ENCODE measurements at places on chromosomes 5 and 9.

GRCh38 chr9:86491468-86492266 is 137.5 kb upstream of the TUT7 start:
- no peak for DNase-seq

GRCh38 chr9:28824432-28824963 is 1251.2 kb upstream of the C9orf72 start:
- no peak for DNase-seq

DNA sequence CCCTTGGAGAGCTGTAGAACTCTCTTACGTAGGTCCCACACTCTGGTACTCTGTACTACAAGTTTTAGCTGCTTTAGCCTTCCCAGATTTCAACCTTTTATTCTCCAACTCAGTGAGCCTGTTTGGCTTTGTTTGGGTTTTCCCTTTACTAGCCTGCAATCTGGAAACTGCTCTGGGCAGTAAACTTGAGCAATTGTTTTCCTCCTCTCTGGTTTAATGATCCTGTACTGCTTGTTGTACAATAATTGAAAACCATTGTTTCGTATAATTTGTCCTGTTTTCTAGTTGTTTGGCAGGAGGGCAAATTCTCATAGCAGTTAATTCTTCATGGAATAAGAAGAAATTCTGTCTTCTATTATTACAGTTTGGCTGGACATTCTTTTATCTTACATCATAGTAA is 62.8 kb upstream of the TLX3 start:
- no peak for DNase-seq

DNA sequence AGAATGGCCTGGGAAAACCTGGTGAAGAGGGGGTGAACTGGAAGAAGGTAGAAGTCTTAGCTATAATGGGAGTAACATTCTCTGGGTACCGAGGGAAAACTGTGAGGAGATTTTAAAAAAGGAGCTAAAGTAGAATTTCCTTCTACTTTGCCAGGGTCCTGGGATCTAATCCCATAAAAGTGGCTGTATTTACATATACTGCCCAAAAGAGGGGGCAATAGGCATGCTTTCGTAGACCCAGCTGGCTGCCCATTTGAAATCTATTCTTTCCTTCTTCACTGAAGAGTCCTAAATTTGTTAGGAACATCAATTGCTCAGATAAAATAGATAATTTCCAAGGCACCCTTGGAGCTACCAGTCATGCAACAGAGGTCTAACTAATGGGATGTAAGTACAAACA is 159.2 kb downstream of the CDC42SE2 start:
- no peak for DNase-seq

- DNase-seq: no peak
Measured at GRCh38 chr9:130200038-130200849, 28.0 kb downstream of the NCS1 start.

GRCh38 chr5:133304178-133304577 is 252.4 kb downstream of the HSPA4 start:
- no peak for DNase-seq

- DNase-seq: no peak
Measured at GRCh38 chr9:2158111-2158610, 143.0 kb downstream of the SMARCA2 start.

DNA sequence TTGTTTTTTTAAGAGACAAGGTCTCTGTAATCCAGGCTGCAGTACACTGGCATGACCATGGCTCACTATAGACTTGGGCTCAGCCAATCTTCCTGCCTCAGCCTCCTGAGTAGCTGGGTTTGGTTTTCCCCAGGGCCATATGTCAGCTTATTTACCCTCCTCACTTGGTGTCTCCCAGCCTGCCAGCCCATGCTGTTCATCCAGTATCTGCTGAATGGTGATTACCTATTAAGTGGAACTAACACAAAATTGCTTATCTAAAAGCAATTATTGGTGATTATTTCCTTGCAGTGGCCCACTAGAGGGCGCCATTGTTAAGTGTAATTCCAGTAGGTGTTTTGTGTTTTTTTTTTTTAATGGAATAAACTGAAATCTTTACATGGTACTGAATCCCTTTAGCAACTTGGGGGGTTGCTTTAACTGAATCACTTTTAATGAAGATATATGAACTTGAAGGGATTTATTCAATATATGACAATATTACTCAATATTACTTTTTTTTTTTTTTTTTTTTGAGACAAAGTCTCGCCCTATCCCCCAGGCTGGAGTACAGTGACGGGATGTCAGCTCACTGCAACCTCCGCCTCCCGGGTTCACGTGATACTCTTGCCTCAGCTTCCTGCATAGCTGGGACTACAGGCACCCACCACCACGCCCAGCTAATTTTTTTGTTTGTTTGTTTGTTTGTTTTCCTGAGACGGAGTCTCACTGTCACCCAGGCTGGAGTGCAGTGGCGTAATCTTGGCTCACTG is 13.8 kb downstream of the EXOSC2 start:
- peak; percentile 57 for DNase-seq

DNA sequence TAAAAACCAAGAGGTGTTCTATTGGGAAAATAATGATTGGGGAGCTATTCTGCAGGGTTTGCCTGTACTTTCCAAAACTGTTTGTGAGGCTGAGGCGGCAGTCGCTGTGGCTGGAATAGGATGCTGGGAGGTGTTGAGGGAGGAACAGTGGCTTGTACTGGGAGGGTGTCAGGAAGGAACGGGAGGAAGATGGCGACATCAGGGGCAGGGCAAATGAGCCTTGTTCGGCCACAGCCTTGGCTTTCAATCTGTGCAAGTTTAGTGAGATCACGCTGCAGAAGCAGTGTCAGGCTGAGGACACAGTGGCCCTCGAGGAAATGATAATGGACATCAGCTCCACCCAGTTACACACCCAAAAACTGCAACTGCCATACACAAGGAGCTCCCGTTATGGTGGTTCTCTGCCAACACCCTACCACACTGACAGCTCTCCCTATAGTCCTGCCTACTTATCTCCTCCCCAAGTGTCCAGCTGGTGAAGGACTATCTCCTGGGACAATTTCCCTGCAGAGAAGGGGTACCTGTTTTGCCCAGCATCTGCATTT is 27.3 kb downstream of the KIF2A start:
- DNase-seq: no peak

- no peak for DNase-seq
Measured at GRCh38 chr9:90783552-90783951, 18.1 kb upstream of the SYK start.

DNA sequence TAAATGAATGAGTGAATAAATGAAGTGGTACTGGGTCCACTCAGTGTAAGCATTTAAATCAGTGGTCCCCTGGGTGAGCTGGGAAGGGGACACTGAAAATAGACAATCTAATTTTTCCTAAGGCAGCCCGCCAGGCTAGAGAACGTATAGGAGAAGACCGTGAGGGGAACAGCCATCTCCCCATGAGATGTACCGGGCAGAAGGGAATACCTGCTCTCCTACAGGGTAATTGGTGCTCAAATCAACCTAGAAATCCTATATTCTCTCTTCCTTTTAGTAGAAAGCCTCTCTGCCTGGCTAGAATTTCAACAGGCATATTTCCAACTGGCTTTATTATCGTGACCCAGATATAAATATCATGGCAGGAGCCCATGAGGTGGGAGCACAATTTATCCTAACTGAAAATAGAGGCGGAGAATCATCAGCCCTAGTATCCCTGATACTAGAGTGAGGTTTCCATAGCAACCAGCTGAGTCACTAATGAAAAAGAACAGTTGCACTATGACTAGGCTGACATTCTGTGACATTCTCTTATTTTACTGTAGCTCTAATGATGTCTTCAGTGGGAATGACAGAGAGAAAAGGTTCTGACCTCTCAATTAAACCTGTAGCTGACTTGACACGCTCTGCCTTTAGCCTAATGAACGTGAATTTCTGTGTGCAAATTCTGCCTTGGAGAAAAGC is 96.5 kb upstream of the CAST start:
- DNase-seq: no peak

DNA sequence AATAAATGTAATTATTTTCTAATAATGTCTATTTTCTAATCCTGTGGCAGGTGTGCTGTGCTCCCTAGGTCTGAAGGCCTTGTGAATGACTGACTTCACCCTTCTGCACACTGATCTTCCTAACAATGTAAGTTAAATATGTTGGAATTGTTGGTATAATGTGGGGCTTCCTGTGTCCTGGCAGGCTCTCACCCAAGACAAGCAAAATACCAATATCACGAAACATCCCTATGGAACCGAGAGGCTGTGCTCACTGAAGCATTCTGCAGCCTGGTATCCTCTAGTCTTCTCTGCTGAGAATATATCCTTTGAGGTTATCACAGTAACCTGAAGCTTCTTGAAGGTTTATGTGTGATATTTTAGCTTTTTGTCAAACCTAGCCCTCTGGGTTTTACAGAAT is 159.4 kb downstream of the GABRB2 start:
- no peak for DNase-seq

DNA sequence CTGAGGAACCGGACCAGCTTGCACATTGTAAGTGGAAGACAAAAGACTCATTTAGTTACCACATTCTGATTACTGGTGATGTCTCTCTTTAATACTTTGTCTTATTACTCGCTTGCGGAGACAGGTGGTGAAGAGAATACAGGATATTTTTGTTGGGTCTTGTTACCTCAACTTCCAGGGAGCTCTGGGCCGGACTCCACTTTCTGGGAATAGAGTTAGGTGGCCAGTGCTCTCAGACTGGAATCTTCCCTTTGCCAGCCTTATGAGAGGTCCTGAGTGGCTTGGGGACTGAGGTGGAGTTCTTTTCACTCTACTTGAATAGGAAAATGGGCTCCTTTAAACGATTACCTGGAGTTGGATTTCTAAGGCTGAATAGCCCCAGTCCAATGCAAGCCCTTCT is 33.3 kb upstream of the SPRY4 start:
- DNase-seq: no peak

DNA sequence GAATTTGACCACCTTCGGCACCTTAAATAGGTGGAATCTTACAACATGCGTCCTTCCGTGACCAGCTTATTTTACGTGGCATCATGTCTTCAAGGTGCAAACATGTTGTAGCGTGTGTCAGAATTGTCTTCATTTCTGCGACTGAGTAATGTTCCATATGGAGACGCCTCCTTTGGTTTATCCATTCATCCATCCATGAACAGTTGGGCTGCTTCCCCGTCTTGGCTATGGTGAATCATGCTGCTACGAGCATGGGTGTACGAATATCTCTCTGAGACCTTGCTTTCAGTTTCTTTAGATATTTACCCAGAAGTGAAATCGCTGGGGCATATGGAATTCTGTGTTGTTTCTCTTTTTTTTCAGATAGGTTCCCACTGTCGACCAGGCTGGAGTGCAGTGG is 391.9 kb upstream of the IRX2 start:
- DNase-seq: no peak

- DNase-seq: no peak
Measured at GRCh38 chr5:20348321-20348720, 360.3 kb upstream of the CDH18 start.

- no peak for DNase-seq
Measured at GRCh38 chr5:116068028-116068632, 16.7 kb upstream of the COMMD10 start.

DNA sequence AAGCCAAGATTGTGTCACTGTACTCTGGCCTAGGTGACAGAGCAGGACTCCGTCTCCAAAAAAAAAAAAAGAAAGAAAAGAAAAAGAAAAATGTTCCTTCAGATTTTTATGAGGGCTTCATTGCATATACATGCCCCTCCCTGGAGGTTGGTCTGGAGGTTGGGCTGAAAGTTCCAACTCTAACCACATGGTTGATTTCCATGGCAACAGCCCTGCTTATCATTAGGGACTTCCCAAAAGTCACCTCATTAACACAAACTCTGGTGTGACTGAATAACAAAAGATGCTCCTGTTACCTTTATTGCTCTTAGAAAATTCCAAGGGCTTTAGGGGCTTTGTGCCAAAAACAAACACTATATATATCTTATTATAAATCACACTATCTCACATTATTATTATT is 113.8 kb downstream of the TMC1 start:
- DNase-seq: no peak

DNA sequence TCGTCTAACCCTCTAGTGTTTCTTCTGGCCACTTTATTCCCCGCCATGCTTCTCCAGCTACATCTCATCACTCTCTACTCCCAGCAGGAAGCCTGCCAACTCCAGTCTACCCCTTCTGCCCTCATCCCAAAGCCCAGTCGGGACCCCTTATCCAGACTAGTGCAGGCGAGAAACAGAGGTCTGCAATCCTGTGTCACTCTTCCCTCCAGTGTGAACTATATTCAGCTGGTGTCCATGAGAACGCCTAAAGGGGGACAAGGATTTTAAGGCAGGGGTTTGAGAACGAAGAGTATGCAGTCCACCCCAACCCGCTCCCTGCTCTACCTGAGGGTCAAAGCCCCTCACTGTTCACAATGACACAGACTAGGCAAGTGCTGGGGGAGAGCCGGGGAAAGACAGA is 41.7 kb upstream of the GABRP start:
- DNase-seq: no peak

DNA sequence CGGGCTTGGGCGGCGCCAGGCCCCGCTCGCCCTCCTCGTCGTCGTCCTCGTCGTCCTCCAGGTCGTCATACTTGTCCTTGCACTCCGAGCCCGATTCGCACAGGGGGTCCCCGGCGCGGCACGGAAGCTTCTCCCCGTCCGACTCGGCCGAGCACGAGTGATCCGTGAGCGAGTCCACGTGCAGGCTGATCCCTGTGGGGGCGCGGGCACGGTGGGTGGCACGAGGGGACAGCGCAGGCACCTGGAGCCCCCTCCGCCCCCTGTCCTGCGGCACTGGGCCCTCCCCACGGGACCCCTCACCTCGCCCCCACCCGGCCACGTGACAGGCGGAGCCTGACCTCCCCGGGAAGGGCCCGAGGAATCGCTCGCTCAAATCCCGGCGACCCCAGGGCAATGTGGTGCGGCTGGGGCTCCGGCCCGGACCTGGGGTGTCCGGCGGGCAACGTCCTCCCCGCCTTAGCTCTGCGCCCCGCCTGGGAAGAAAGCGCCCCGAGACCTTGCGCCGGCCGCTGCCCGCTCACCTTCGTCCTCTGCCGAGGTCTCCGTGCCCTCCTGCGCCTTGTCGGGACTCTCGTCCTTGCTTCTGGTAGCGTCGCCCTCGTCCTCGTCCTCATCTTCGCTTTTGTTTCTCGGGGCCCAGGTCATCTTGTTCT is 2.5 kb downstream of the IRX2 start:
- no peak for DNase-seq

DNA sequence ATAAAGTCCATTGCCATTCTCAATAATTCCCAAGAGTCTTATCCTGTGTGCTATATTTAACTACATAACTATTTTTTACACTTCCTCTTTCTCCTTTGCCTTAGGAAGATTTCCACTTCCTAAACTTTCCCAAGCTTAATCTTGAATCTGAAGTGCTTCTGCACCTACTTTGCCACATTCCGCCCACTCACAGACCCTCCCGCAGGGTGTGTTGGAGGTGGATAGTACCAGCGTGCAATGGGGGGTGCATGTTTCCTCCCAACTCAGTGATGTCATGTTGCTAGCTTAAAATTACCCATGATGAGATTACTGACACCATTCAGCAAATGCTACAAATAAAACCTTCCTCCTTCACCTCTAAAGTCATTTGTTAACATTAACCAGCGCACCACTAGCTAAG is 460.2 kb downstream of the NR2F1-AS1 start:
- DNase-seq: no peak

DNA sequence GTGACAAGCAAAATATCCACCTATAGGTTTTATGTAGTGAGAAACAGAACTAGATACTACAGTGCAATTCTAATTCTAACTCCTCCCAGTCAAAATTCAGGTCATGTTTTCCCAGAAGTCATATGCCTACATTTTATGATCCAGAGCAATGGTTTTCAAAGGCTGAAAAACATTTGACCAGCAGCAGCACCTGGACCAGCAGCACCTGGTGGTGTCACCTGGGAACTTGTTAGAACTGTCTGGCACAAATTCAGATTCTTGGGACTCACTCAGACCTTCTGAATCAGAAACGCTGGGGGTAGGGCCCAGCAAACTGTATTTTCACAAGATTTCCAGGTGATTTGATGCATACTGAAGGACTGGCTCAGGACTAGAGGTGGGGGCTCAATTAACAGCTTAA is 367.7 kb upstream of the RFX3 start:
- no peak for DNase-seq

Data from stimulated activated CD8-positive, alpha-beta memory T cell treated with anti-CD3 and anti-CD28 coated beads, Interleukin-2, amount 100 ng/mL, for 48 hours (primary cell).